Left cardiac atrium (tissue), 4 donors: ENCODE measurements at places on chromosomes 2 and 18.

DNA sequence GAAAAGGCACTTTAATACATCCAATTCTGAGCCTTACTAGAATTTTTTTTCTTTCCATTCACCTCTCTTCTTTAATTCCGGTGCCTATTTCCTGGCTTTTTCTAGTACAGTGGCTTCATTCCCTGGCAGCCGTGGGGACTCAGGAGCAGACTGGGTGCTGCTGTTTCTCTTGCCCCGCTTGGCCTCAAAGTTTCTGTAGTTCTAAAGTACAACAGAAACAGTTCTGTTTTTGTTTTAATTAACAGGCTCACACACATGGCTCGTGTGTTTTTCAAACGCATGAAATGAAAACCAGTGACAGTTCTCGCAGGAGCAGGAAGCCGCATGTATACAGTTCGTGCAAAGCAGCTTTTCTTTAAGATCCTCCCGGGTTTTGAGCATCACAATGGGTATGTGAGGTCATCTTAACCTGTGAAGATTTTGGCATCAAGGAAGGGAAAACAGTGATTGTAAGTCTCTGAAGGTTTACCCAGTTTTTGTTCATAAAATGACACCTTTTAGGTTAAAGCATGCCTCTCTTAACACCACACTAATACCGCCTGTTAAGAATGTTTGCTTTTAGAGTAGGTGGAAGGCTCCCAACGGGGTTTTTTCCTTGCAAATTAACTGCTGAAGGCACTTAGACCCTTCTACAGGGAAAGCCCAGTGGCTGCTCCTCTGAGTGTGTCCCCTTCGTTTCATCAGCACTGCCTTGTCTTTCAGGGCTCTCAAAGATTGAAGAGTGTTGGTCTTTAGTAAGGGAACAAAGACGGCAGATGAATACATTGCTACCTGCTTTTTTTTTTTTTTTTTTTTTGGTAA, 5.8 kb downstream of the FZD7 start:
- DNase-seq = no peak

DNA sequence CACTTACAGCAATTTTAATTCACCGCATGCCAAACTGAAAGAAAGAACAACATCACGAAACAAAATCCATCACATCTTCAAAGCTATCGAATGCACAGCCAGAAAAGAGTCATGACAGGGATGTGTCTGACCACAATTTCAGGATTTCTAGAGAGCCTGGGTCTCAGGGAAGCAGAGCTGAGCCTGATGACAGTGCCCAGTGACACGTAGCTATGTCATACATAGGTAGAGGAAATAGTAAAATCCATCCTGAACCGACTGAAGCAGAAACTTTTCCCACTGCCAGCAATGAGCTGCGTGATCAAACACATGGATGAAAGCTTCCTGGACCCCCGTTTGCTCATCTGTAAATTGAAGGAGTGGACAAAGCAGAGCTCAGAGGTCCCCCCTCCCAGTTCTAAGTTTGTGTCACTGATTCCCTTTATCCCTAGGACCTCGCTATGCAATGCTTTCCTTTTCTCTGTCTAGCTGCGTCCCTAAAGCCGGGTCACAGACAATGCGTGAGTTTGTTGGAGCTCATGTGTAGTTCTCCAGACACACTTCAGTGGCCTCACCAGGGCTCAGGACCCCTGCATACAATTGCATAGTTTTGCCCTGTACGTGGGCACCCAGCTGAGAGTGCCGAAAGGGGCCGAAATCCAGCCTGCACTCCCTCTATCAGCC, 37.6 kb downstream of the CCBE1 start:
- DNase-seq = no peak

DNA sequence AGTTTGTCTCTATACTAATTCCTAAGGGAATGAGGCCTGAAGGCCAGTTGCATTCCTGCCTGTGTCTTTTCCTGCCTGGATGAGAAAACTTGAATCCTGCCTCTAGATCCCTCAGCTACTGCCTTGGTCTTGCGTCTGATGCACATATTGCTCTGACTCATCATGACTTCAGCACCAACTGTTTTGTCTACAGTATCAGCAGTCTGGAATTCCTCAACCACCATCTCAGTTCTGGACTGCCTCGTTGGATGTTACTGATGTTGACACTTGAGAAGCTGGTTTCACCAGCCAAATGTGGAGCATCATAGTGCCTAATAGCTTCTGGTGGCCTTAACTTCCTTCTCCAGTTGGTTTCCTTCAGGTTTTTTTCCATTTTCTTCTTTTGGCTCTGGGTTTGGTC, 211.0 kb downstream of the CTNNA2 start:
- no peak for DNase-seq

- DNase-seq = no peak
These were observed 70.0 kb downstream of the COL6A3 start for GRCh38 chr2:237343993-237344392.

DNA sequence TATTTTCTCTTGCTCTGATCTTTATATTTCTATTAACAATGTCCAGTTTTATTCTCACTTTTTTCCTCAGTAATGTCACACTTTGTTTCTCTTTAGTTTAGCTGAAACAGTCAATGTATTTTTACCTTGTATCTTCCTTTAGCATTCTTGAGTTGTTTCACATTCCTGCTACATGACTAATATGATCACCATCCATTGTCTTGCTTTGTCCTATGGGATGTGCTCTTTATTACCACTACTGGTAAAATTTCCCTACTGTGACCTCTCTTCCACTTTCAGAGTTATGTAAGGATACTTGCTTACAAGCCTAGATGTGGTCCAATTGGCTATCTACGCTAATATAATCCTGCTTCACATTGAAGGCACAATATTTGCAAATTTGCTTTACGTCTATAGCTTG, 457.9 kb downstream of the PIK3C3 start:
- DNase-seq = no peak

GRCh38 chr18:32868406-32868805, 95.6 kb upstream of the KLHL14 start:
- DNase-seq = no peak
